ENCODE measurements at places on chromosomes 1 and 21.

DNA sequence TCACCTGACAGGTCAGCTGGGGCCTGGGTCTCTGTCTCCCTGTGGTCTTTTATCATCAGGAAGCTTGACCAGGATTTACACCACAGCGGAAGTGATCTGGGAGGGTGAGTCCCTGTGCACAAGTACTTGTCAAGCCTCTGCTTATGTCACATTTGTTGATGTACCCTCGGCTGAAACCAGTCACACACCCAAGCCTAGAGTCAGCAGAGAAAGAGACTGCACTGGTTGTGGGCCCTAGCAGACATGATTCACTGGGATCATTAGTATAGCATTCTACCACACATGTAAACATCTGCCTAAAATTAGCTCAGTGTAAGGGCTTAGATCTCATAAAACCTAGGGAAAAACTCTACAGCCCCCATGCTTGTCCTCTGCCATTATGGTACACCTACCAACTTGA lies 79.3 kb upstream of the LAMC2 start:
- DNase-seq: no peak

GRCh38 chr1:58067082-58067481 lies 479.4 kb downstream of the OMA1 start:
- no peak for DNase-seq

DNA sequence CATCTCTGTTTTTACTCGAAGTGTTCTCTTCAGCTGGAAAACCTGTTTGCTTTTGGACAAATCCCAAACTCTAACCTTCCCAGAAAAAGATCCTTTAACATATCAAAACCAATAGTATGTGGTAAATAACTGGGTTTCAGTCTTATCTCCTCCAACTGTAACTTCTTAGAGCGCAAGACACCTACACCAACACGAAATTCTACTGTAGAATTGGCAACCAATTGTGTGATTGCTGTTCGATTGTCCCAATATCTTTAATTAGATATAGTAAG lies 5.8 kb upstream of the MPZL1 start:
- DNase-seq: no peak

- no peak for DNase-seq
Measured at GRCh38 chr1:173555651-173556305, 47.1 kb downstream of the SLC9C2 start.

DNA sequence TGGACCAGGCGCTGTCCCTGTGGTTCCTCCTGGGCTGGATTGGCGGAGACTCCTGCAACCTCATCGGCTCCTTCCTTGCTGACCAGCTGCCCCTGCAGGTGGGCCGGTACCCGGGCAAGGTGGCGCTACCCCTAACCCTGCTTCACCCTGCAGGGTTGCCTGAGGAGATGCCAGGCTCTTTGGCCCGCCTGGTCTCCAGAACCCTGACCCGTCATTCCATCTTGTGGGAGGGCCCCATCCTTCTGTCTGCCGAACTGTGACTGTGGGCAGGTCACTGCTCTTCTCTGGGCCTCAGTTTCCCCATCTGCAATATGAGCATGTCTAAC lies 12.5 kb downstream of the SLC66A1 start:
- no peak for DNase-seq

DNA sequence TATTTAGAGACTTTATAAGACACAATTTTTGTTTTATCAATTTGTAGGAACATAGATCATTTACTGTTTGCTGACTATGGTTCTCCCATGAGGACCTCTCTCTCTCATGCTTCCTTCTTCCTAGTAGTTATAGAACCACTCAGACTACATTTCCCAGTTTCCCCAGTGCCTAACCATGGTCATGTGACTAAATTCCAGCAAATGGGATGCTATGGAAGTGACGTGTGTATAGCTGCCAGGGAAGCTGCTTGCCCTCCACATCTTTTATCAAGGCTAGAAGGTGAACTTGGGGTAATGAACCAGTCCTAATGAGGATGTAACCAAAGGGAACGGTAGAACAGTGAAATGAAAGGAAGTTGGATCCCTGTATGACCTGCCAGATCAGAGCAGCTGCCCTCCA lies 184.0 kb downstream of the MIS18A start:
- DNase-seq: peak; percentile 42

DNA sequence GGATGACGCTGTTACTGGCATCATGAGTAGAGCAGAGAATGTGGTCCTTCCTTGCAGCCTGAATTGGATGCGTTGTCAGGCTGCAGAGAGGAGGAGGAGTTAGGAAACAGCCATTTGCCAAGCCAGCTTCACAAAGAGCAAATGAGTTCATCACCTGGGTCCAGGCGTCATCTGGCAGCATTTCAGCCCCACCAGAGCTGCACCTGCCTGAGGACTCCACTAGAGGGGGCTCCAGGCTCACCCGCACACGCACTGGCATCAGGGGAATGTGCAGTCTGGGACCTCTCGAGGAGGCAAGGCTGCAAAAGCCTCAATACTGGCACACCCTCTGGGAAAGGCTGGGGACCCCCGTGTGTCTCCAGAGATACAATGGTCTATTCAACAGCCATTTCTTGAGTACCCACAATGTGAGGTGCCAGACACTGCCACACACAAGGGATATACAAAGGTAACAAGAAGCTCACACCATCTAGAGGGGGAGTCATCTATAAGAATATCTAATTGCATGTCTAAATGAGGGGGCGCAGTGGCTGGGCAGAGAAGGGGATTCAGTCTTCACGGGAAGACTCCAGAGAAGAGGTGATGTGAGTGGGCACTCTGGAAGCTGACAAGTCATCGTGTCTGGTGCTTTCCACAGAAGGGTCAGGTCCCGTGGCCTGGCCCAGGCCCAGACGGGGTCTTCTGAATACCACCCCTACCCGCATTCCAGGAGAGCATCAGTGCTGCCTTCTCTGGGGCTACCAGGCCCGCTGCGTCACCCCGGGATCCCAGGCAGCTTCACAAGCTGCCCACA lies 53.5 kb upstream of the CNTN2 start:
- peak; percentile 96 for DNase-seq

GRCh38 chr1:33615546-33615945 lies 143.1 kb downstream of the ZSCAN20 start:
- DNase-seq: no peak

- DNase-seq: no peak
Measured at GRCh38 chr1:113898241-113898814, 6.3 kb downstream of the AP4B1 start.

DNA sequence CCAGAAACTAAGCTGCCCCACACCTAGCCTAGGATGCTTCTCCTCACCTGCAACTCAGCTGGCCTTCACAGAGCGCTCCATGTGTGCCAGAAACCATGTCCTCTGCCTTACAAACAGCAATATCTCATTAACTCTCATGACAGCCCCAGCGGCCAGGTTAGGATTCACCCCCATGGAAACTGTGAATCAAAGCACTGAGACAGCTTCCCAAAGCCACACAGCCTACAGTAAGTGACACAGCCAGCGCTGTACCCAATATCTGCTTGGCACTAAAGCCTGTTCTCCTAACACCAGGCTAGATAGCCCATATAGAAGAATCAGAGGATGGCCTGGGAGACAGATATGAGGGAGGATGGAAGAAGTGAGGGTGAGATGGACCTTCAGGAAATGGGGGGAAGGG lies 13.5 kb downstream of the KCNN3 start:
- no peak for DNase-seq

- DNase-seq: peak; percentile 49
Measured at GRCh38 chr1:67060811-67061218, 6.9 kb upstream of the SLC35D1 start.

DNA sequence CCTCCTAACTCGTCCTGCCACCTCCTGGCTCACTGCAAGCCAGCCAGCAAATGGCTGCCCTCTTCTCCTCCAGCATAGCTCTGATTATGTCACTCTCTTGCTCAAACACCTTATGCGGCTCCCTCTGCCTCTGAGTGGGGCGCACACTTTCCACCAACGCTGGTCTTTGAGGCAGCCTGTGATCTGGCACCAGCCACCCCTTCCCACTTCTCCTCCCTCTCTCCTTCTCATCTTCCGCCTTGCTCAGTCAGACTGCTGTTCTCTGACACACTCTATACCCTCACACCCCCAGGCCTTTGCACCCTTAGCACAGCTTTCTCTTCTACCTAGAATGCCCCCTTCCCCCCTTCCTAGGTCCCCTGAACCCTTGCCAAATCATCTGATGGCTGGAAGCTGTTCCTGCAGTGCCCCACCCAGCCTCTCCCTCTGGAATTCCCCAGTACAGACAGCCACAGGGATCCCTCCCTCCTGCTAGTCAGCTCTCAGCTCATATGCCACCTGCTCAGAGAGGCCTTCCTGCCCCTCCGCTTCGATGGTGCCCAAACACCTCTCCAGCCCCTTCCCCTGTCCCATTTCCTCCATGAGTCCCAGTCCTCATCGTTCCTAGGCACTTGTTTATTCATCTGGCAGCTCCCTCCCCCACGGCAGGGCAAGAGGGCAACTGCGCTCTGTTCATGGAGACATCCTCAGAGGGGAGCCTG lies 21.7 kb upstream of the PEF1 start:
- peak; percentile 50 for DNase-seq

DNA sequence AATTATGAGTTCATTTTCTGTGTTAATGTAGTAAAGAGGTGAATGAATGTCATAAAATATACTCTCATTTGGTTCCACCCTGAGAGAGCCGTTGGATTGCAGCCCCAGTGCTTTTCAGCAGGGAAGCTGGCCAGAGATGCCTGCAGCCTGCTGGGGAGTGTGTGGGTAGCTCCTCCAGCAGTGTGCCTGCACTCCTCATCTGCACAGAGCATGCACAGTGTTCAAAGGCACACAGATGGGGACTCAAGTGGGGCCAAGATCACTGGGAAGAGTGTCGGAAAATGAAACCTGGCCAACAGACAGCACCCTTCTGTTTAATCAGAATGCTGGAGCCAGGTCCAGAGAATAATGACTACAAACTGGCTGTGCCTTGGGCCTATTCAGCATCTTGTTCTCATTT lies 206.8 kb downstream of the ST6GALNAC3 start:
- no peak for DNase-seq

- DNase-seq: no peak
Measured at GRCh38 chr21:34612056-34612455, 2.9 kb downstream of the RCAN1 start.

DNA sequence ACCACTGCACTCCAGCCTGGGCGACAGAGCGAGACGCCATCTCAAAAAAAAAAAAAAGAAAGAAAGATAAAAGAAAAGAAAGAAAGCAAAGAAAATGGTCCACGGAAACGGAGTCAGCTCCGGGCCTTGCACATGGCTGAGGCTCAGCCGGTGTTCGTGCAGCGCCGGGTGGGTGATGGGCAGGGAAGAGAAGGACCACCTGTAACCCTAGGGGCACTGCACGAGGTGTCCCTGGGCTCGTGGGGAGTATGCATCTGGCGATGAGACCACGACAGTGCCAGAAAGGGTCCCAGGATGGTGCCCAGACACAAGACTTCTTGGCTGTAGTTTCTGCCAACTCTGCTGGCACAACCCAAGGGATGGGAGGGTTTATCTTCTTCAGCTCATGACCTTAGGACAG lies 5.8 kb downstream of the CDA start:
- DNase-seq: no peak

DNA sequence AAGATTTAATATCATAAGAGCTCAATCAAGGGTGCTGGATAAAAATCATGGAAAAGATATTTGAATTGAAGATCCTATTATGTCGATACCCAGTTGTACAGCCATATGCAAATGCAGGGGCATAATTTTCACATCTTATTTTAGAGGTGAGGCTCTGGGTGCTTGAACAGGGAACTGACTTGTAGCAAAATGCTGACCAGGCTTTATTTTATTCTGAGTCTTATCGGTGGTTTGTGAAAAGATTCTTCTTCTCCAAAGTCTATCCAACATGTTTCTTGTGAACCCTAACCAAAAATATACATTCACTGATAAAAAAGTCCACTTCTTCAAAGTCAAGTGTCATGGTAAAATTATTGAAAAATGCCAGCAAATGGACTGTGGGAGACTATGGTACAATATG lies 475.5 kb upstream of the NEGR1 start:
- no peak for DNase-seq

DNA sequence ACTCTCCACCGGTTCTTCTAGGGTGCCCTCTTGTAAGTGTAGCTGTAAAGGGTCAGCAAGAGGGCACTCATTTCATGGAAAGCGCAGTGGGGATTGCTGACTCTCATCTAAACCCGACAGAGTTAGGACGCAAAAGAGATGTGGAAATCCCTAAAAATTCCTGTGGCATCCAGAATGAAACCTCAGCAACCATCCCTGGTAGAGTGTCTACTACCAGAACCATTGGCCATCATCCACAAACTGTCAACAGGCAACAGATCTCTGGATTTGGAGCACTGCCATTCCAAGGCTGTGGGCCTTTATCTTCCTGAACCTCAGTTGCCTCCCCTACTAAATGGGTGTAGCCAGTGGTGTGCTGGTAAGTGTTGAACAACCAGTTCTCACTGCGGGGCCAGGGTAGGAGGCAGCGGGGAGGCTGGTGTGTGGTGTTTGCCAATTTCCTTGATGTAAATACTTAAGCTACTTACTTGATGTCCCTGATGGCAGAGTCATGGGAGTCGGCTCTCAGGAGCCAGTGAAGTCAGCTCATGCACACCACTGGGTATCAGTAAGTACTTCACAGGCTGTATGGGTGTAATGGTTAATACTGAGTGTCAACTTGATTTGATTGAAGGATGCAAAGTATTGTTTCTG lies 195.8 kb downstream of the KAZN start:
- no peak for DNase-seq
